ENCODE measurements at places on chromosomes 1 and 21.

GRCh38 chr1:215986401-215986800, 419.3 kb downstream of the KCTD3 start:
- DNase-seq: no peak

- DNase-seq: no peak
These were observed 131.0 kb upstream of the LMO4 start for GRCh38 chr1:87197641-87198040.

GRCh38 chr21:45992301-45993209, 11.0 kb downstream of the COL6A1 start:
- DNase-seq: no peak

DNA sequence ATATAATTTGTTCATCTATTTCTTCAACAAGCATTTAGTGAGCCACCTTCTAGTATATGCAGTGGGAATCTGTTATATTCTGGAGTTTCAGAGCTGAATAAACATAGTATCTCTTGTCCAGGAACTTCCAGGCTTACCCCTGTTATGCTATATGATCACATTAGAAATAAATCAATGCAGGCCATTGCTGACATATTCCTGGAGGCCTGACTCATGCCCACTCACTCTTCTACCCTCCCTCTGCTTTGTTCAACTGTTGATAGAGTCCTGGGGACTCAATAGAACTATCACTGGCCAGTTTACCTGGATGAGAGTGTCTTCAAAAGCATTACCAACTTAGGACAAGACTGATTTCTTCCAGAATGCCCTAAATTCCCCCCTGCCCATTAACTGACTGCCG, 29.3 kb upstream of the SRSF10 start:
- DNase-seq: peak; percentile 44

GRCh38 chr1:212108981-212109380, 73.4 kb downstream of the DTL start:
- no peak for DNase-seq

DNA sequence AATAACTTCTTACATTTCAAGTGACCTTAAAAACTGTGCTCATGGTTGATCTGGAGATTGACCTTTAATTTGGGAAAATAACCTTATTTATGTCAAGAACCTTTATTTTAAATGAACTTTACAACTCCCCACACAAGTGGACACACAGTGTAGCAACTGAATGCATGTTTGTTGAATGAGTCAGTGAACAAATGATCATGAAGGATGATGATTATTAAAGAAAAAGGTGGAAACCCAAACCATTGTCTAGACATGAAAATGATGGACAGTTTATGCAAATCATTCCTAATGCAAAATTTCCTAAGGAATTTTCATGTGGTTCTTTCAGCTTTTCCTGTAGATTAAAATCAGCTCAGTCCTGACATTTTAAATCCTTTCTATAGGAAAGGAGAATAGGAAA, 439.8 kb upstream of the RUNX1 start:
- DNase-seq: peak; percentile 33

- DNase-seq: no peak
These were observed 129.8 kb upstream of the SAMSN1 start for GRCh38 chr21:14675774-14676530.

DNA sequence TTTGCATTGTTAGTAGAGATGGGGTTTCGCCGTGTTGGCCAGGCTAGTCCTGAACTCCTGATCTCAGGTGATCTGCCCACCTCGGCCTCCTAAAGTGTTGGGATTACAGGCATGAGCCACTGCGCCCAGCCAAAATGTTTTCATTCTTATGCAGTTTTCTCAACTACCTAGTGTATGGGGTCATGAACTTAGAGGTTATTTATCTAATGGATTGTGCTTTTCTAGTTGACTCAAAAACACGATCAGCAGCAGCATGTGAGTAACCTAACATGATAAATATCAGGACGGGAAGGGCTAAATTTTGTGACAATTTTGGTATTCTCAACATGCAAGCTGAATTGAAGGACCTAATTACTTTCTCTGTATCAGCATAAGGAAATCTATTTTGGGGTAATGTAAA, 9.2 kb upstream of the CD84 start:
- no peak for DNase-seq

GRCh38 chr21:44874497-44875315, 1.2 kb upstream of the PTTG1IP start:
- DNase-seq: peak; percentile 60

GRCh38 chr1:84795966-84796600, 96.9 kb downstream of the LPAR3 start:
- peak; percentile 18 for DNase-seq
